ENCODE measurements at places on chromosomes 11 and 22.

DNA sequence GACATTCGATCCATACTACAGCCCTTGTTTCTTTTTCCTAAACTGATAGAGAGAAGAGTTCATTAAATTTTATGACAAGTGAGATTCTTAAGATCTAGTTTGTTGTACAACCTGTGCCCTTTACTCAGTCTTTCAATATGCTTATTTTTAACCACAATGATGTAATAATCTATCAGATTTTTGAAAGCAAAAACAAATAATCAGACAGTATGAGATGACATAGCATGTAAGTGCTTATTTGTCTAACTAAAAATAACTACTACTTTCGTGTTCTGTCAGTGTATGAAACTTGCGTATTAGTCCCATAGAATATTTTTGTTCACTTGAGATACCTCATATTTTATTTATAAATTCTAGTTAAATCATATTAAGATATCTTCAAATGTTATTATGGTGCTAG, 33.2 kb downstream of the RAB39A start:
- DNase-seq = no peak

- DNase-seq = peak; percentile 17
Measured at GRCh38 chr11:108803776-108804175, 138.9 kb downstream of the DDX10 start.

GRCh38 chr11:95325777-95326258, 94.8 kb upstream of the SESN3 start:
- no peak for DNase-seq

DNA sequence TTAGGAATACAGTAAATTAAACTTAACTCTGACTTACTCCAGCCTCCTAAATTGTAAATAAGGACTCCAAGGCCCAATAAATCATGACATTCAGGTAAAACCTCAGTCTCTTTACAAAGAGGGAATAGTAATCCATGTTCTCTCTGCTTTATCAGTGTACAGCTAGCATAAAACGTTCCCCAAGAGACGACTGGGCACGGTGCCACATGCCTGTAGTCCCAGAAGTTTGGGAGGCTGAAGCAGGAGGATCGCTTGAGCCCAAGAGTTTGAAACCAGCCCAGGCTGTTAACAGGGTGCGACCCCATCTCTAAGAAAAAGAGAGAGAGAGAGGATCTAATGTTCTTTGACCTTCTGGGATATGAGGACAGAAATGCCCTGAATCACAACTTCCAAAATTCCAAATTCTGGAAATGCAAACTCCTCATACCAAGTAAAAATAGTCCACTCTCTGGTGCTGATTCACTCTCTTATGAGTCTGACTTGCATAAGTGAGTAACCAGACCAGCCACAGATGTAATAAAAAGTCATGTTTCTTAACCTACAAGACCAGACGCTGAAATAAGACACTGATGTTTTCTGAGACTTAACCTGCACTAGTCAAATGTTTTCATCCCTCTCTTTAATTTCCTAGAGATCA, 25.5 kb downstream of the NNMT start:
- peak; percentile 76 for DNase-seq

- DNase-seq = no peak
Measured at GRCh38 chr11:19828382-19829108, 115.9 kb downstream of the NAV2 start.

DNA sequence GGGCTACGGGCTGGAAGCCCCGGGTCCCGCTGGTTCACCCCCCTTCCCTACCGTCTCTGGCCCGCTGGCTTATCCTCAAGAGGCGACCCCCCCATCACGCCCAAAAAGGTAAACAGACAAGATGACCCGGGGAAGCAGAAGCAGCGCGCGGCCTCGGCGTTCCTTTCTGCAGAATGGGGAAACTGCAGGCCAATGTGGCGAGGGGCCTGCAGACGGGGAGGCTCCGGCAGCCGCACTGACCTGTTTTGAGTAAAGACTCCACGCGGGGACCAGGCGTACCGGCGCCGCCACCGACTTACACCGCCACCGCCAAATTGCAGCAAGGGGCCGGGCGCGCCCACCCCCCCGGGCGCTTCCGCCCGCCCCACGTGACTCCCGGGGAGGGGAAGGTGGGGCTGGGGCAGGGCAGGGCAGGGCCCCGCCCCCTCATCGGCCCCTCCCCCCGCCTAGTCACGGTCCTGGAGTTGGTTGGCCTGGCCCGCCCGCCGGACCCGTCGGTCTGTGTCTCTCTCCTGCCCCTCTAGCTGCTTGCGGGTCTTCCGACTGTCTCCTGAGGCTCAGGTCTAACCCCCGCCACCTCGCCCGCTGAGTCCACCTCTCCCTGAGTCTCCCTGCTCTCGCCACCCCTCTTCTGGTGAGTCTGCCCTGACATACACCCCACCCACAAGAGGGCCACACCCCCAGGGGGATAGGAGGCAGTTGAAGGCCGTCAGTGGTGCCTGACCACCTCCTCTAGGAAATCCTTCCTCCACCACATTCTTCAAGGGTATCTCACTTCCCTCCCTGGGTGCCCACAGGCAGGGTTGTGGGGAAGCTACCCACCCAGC, at the start of gene ARAP1:
TSS of gene ARAP1 (minus strand) at position 321 of the 827 bp plus-strand sequence. CDS start 25,280 bp downstream, outside the sequence.
- DNase-seq = peak; percentile 93
